ENCODE measurements at places on chromosomes 5 and 9. TPM values are rescaled to one million over a fixed set of nuclear protein-coding genes. Genes with fewer than 3 reads are reported as not detected.

Gene NCBP1
- 32.7 TPM for total RNA-seq

Gene PCDHGC5
- 2.9 TPM for total RNA-seq

Gene PCDHGA6
- 3.6 TPM for total RNA-seq

Gene SHOC1
- total RNA-seq: 0.79 TPM

Gene PDE6A
- not detected for total RNA-seq

Gene ANKDD1B
- total RNA-seq: 1.6 TPM

Gene ELAVL2
- total RNA-seq: 3.2 TPM

Gene EFNA5
- total RNA-seq: 20.8 TPM

Gene LURAP1L
- 21.3 TPM for total RNA-seq

Gene TMEFF1
- total RNA-seq: 4.7 TPM

Gene BNC2
- 30.8 TPM for total RNA-seq

Gene SGTB
- 7.3 TPM for total RNA-seq

Gene MED22
- total RNA-seq: 12.4 TPM

Gene CRHBP
- total RNA-seq: 0.20 TPM

Gene ARRDC3
- total RNA-seq: 475 TPM

Gene PCDHGA9
- 4.2 TPM for total RNA-seq

Gene DOK3
- 3.8 TPM for total RNA-seq

Gene CD72
- total RNA-seq: 1.6 TPM

Gene SPRY4
- 8.9 TPM for total RNA-seq

Gene RELL2
- total RNA-seq: 1.1 TPM

Gene RNF183
- 0.20 TPM for total RNA-seq

Gene PKD2L2
- total RNA-seq: 0.10 TPM

Gene FAM151B
- 7.6 TPM for total RNA-seq

Gene SPATA6L
- total RNA-seq: 2.1 TPM

Gene TPD52L3
- total RNA-seq: not detected

Gene SLC36A3
- not detected for total RNA-seq

Gene PALM2AKAP2
- total RNA-seq: 22.3 TPM

Gene ZCCHC7
- 27.2 TPM for total RNA-seq

Gene KCNIP1
- 2.5 TPM for total RNA-seq

Gene OR13C5
- not detected for total RNA-seq

Gene PAEP
- not detected for total RNA-seq

Gene OR1Q1
- not detected for total RNA-seq

Gene IFNK
- not detected for total RNA-seq

Gene ZNF608
- 41.0 TPM for total RNA-seq

Gene INSL4
- total RNA-seq: not detected

Gene OLFM1
- 4.8 TPM for total RNA-seq

Gene PCDHAC2
- total RNA-seq: 3.0 TPM

Gene DMRT3
- total RNA-seq: not detected

Gene PCDHGA10
- 4.9 TPM for total RNA-seq

Gene SELENOP
- 597 TPM for total RNA-seq

Gene SYK
- 10.2 TPM for total RNA-seq

Gene NR6A1
- total RNA-seq: 0.99 TPM

Gene LYRM7
- total RNA-seq: 11.6 TPM

Gene MLANA
- total RNA-seq: 6.5 TPM

Gene ENG
- total RNA-seq: 9.1 TPM

Gene OBP2B
- 0.30 TPM for total RNA-seq

Gene CCDC192
- not detected for total RNA-seq

Gene EIF4E1B
- not detected for total RNA-seq

All from skin of body (tissue), 3 donors.